NCI-H2171 treated with DMSO at 0.1 percent for 48 hours (cell line): ENCODE measurements at places on chromosomes 2 and 18.

- no peak for DNase-seq
Observed at GRCh38 chr2:61165946-61166345, 4.0 kb downstream of the C2orf74 start.

DNA sequence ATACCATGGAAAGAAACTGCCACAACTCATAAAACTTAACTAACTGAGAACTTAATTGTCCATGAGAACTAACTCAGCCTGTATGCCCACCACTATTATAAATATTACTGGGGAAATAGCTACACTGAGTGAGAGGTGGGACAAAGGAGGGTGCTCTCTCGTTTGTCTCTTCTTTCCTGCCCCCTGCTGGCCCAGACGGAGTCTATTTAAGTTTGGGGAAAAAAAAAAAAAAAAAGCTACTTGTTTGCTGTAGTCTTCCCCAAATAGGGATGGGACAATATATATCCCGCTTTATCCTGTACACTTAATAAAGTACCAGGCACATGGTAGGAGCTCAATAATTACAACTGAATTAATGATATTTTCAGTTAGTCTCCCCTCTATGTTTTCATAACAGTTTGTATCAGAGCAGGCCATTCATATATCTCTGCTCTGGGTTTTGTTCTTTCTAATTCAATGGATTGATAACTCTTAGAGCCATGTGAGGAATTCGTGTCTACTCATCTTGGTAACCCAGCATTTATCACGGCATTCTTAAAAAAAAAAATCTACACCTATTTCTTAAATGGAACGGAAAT, 647.6 kb upstream of the PKDCC start:
- peak; percentile 35 for DNase-seq

GRCh38 chr2:174606336-174606735, 8.7 kb upstream of the WIPF1 start:
- no peak for DNase-seq

- DNase-seq, result no peak
Observed at GRCh38 chr2:150663143-150663542, 175.7 kb upstream of the RND3 start.

DNA sequence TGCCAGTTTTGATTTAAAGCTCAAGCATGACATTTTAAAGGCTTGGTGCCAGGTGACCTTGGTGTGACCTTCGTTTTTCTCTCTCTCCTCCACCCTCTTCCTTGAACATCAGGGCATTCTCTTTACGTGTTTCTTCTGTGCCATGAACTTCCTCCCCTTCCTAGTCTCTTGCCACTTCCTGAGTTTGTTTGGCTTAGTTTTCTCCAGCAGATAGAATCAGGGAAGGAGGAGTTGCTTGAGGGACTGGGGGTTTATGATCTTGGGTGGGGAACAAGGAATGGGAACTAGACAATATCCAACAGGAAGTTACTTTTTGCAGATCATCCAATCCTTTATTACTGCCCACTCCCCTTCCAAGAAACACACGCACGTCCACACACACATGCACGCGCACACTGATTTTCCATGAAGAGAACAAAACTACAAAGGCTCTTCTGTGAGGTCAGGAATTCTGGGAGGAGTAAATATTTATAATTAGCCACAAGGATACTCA, 210.6 kb upstream of the EPAS1 start:
- no peak for DNase-seq

DNA sequence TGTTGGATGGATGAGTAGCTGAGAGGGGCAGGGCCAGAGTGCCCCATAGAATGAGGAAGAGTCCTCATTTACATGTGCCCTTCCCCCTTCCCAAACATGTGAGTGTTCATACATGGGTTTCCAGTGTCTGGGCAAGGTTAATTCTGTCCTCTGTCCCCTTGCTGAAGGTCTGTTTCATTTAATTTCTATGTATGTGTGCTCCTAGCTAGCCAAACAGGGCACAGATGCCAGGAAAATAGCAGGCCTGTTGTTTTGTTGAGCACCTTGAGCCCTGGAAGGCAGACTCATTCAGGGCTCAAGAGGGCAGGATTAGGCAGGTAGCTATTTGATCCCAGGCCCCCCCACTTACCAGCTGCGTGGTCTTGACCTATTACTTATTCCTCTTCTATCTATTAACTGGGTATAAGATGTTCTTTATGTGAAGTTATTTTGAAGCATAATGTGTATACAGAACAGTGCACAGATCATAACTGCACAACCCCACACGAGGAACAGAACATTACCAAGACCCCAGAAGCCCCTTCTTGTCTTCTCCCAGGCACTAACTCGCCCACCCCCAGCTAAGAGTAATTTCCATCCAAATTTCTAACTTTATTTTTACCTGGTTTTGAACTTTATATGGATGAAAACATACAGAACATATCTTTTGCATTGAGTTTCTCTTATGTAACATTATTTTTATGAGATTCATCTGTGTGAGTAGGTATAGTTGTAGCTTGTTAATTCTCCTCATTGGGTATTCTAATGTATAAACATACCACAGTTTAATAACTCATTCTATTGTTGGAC, 164.3 kb downstream of the RPIA start:
- no peak for DNase-seq

DNA sequence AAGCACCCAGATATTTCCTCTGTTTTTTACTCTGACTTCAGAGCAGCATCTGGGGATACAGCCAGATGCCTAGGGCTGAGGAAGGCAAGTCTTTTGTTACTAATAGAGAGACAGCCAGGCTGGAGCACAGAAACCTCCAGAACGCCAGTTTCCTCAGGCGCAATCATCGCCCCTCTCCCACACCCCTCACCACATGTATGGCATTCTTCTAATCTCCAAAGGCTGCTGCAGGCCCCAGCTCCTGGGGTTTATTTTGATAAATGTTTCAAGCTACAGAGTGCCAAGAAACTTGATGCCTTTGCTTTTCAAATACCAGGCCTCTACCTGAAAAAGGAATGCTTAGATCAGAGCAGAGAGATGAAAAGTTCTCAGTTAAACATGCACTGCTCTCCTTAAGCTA, 283.6 kb downstream of the RBM43 start:
- peak; percentile 4 for DNase-seq

DNA sequence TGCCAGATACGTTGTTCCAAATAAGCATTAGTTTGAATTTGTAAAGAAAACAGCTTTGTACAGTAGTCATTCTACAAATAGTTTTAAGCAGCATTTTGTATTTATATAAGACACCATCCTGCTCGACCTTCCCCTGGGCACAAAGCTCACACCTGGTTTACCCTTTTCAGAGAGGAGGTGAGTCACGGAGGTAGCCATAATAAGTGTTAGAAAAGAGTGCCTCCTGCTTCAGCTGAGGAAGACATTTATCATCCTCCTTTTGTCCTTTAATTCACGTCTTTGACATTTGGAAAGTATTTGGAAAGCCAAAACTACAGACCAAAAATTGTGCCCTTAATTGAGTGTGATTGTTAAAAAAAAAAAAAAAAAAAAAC, 6.8 kb downstream of the RAB12 start:
- peak; percentile 78 for DNase-seq

- no peak for DNase-seq
Observed at GRCh38 chr18:74733598-74733997, 135.9 kb downstream of the ZNF407 start.

DNA sequence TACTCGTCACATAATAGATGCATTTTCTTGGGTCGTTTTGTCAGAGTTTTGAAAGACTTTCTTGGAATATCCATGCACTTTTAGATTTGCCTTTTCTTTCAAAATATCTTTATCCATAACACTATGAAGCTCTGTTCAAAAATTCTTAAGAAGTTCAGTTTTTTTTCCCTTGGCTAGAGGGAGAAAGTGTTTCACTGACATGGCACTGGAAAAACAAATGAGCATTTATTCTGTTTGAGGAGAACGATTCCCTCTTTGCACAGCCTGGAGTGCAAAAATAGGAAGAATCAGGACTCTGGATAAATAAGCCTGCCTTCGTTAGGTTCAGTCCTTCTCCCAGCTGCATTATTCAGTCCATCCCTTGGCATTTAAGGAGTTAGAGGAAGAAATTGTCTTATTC, 91.0 kb upstream of the RPE start:
- no peak for DNase-seq

GRCh38 chr2:58798676-58799208, 557.6 kb upstream of the FANCL start:
- DNase-seq, result peak; percentile 42

- no peak for DNase-seq
Observed at GRCh38 chr2:932320-933115, 18.1 kb upstream of the SNTG2 start.
